ENCODE measurements at places on chromosomes 3 and 15.

DNA sequence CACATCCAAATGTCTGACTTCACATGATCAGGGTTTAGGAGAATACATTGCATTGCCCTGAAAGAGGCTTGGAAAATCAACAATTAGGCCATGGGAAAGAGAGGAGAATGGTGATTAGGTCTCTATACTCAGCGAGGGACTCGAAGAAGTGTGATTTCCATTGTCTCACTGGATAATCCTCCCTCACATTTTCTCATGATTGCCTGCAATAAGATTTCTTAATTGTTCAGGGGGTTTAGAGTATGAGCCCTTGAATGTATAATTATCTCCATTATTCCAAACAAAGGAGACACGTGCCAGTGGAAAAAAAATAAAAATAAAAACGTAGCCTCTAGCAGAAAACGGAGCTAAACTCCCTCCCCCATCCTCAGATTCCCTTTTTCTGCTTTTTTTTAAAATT lies 173.2 kb downstream of the TPRG1 start:
- no peak for DNase-seq

DNA sequence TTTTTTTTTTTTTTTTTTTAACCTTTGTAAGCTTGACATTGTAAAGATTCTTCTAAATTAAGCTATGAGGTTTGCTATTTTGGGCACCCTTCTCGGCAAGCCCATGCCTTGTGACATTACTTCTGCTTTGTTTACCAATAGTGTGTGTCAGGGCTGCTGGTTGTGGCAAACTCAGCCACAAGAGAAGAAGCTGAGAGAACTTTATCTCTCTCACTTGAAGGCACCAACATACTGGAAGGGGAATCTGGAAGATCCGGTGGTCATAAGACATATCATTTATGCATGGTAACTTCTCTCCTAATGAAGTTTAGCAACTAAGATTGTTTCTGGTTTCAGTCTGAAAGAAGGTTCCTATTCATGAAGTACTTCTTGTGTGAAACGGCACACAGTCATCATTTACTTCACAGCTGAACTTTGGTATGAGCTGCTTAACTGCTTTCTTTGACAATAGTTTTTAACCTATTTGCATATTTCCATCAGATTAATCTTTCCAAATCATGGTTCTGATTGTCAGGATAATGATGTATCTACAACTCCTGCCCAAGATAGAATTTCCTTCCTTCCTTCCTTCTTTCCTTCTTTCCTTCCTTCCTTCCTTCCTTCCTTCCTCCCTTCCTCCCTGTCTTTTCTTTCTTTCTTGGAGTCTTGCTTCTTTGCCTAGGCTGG lies 189.3 kb downstream of the NFKBIZ start:
- DNase-seq = no peak

GRCh38 chr15:48914717-48915116 lies 36.8 kb downstream of the EID1 start:
- no peak for DNase-seq

GRCh38 chr15:38085931-38086568 lies 151.6 kb downstream of the TMCO5A start:
- no peak for DNase-seq

GRCh38 chr15:63405159-63405558 lies 23.5 kb upstream of the CA12 start:
- DNase-seq = no peak

DNA sequence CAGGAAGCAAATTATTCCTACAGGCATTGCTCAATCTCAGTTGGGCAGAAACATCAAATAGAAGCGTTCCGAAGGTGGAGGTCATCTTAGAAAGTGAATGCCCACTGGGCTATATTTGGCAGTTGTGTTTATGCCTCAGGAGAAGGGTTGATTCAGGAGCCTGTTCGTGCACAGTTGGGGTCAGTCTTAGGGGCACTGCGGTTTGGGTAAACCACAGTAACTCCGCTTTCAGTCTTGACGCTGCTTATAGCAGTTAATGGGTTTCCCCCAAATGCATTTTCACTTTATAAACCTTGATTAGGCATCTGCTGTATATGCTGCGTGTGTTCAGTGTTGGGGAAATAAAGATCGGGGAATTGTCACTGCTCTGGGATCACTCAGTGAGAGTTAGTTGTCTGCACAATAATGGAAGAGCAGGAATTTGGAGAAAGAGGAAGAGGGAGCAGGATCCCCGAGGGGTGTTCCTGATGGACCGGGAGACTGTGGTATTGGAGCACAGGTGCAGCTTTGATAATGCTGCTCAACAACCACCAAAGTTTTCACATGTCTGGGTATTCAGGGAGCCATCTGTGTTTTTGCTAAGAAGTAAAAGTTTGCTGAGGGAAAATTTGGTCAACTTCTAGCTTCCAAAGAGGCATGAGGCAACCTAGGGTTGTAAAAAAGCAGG lies 124.3 kb upstream of the EIF1B start:
- DNase-seq = no peak

- DNase-seq = peak; percentile 22
Observed at GRCh38 chr3:17798000-17798399, 55.6 kb upstream of the TBC1D5 start.

DNA sequence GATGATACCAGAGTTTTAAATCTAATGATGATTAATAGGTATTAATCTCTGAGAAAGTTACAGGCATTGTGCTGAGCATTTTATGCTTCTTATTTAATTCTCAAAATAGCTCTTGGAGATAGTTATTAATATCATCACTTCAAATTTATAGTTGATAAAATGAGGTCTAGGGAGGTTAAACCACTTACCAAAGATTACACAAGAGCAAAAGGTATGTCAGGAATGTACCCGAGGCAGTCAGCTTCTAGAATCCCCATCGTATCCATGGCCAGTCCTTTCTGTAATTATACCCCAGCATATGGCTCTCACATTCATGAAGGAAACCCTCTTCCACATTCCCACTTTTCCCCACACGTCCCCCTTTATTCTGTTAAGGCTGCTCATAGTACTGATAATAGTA lies 421.3 kb downstream of the PYDC2 start:
- DNase-seq = no peak

- DNase-seq = peak; percentile 50
Observed at GRCh38 chr3:127694467-127695215, 21.9 kb downstream of the ABTB1 start.

DNA sequence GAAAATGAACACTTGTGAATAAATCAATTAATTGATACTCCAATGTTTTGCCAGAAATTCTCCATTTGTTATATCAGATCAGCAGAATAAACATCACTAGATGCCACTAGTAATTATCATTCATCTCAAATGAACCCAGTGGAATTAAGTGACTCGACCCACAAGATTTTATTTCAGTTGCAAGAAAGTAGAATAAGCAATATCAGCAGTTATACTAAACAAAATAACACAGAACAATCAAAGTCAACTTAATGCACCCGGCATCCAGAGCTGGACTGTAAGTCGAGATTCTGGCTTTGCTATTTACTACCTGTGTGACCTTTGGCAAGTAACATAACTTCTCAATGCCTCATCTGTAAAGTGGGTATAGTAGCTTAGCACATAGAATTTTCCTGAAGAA lies 256.5 kb downstream of the MEIS2 start:
- DNase-seq = no peak

DNA sequence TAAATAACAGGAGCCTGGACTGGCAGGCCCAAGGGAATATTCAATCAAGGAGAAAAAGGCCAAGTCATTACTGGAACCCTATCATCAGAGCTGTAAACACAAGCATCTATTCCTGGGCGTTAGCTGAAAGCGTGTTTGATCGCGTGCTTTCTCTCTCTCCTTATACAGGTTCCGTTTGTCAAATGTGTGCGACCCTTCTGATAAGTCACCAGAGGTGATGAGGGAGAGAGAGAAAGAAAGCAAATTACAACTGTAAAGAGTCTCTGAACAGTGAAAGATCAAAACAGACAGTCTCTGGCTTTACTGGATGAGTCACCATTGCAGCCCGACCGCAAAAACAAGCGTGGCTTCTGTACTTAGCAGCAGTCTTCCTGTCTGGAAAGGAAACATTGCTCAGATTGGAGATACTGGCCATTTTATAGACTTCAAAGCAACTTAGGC lies 39.5 kb upstream of the TPRG1 start:
- no peak for DNase-seq

DNA sequence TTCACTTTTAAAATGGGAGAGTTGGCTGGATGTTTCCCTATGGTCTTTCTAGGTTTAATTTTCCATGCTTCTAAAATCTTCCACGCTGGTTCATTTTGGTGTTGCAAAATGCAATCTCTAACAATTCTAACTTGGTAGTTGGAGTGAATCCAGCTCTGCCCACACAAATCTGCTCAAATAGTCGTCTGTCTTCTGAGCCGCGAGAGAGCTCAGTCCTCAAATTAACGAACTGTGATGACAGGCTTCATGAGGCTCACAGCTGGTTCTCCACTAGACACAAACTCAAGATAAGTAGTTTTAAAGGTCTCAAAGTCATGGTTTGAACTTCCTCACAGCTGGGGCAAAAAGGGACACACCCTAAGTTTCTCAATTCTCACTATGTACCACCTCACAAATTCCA lies 178.6 kb upstream of the LYSMD4 start:
- no peak for DNase-seq

DNA sequence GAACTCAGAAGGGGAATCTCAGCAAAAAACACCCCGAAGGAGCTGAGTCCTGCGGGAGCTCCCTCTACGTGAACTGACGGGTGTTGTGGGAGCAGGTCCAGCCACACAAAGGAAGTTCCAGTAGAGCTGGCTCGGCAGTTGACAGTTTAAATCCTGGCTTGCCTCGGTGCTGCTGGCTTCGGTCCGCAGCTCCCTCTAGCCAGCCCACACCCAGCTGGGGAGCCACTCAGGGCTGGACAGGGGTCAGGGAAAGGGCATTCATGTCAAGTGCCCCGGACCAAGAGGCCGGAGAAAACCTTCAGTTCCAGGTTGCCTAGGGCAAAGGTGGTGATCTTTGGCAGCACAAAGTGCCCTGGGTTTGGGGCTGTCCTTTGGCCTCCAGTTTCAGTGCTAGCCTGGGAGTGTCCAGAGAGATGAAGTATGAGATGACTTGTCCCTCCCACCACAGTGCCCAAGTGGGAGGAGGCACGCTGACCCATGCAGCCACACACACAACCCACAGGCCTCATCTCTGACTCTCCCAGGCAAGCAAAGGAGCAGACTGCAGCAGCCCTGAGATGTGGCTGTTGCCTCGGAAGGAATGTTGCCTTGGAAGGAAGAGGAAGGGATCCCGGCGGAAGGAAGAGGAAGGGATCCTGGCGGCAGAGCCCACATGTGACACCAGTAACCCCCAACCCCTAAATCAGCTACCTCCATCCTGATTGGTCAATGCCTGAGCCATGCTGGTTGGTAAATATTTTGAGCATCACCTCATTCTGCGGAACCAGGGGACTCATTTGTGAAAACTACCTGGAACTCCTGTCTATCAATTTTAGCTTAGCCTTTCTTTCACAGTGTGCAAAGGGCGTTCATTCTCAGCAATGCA lies 13.9 kb upstream of the ANPEP start:
- no peak for DNase-seq

DNA sequence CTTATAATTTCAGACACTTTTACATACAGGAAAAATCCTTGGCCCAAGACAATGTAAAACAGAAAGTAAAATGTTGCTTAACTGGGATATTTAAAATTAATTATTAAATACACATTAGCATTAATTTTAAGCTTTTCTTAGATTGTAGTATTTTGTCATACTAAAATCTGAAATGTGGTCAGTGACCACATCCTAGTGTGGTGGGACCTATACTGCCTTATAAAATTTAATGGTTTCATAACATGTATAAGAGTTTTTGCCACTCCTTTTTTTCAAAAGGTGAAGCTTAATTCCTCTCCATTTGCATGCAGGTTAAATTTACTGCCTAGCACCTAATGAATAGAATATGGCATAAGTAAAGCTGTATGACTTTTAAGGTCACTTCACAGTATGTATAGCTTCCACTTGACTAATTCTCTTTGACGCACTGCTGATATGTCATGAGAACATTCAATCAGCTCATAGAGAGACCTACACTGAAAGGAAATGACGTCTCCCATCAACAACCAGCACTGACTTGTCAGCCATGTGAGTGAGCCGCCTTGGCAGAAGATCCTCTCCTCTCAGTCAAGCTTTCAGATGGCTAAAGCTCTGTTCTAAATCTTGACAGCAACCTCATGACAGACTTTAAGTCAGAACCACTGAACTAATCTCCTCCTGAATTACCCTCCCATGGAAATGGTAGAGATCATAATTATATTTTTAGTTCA lies 847.8 kb downstream of the SI start:
- peak; percentile 36 for DNase-seq

DNA sequence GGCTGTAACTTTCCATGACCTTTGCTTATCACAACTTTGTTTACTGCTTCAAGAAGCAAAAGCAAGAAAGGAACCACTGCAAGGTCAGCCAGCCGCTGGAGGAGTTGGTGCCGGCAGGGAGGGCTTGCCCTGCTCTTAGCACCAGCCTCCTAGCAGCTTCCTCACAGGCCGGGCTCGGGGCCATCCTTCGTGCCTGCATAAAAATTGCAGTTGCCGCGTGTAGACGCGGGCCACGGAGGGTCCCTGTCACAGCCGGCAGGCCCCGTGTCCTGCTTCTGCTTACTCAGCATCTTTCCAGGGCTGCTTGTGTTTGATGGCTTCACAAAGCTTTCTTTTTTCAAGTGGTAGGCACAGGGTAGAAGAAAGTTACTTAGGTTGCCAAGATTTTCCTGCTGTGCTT lies 84.4 kb downstream of the PGPEP1L start:
- DNase-seq = no peak

DNA sequence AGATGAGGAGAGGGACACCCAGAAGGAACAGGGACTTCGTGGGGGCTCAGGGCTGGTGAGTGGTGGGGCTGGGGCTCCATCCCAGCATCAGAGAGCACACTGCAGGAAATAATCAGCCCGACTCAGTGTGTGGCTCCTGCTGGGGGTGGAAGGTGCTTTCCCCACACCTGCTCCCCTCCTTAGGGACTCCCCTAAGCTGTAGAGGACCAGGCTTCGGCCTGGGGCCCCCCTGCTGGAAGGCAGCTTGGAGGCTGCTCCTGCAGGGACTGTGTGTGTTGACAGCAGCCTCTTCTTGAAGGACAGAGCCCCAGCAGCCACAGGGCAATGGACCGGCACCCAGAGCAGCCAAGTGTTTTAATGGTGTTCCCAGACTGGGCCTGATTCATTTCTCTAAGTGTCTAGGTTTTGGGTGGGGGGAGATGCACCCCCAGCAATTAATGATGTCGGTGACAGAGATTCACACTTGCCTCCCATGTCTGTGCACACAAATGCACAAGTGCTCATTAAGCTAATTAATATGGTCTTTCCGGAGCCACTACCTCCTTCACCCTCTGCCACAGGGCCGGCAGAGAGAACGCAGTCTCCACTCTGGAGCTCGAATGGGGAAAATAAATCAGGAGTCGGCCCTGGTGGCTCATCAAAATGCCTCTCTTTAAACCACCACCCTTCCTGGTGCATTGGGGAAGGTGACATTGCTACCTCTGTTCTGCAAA lies 16.9 kb upstream of the FGD5 start:
- no peak for DNase-seq

DNA sequence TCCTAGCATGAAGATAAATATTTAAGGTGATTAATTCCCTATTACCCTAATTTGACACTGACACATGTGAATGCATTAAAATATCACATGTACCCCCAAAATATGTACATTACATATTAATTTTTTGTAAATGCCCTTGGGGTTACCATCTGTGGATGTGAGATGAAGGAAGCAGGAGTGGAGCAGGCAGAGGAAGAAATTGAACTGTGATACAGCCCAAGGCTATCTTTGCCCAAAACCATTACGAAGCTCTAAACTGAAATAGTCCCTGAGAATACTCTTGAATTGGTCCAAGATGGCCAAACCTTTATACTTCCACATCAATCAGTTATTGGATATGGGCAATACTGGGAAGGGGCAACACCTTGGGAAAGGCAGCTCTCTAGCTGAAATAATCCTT lies 105.0 kb downstream of the CLASP2 start:
- no peak for DNase-seq

- DNase-seq = no peak
Observed at GRCh38 chr3:149009732-149010131, 18.4 kb downstream of the GYG1 start.

- DNase-seq = no peak
Observed at GRCh38 chr15:59825901-59826300, 136.8 kb upstream of the BNIP2 start.
